ENCODE measurements at places on chromosomes 11 and 22.

DNA sequence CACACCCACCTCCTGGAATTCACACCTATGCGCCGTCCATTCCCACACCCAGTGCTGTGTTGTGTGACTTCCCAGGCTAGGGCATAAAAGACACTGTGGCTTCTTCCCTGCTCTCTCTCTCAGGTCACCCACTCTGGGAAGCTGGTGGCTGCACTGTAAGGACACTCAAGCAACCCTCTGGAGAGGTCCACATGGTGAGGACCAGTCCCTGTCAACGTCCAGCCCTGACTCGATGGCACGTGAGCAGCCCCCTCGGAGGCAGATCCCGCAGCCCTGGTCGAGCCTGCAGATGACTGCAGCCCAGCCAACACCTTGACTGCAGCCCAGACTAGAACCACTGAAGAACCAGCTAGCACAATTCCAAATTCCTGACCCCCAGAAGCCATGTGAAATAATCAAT is 16.2 kb downstream of the CBX7 start:
- DNase-seq = no peak

- DNase-seq = peak; percentile 73
Observed at GRCh38 chr11:110679323-110679975, 32.8 kb downstream of the ARHGAP20 start.

DNA sequence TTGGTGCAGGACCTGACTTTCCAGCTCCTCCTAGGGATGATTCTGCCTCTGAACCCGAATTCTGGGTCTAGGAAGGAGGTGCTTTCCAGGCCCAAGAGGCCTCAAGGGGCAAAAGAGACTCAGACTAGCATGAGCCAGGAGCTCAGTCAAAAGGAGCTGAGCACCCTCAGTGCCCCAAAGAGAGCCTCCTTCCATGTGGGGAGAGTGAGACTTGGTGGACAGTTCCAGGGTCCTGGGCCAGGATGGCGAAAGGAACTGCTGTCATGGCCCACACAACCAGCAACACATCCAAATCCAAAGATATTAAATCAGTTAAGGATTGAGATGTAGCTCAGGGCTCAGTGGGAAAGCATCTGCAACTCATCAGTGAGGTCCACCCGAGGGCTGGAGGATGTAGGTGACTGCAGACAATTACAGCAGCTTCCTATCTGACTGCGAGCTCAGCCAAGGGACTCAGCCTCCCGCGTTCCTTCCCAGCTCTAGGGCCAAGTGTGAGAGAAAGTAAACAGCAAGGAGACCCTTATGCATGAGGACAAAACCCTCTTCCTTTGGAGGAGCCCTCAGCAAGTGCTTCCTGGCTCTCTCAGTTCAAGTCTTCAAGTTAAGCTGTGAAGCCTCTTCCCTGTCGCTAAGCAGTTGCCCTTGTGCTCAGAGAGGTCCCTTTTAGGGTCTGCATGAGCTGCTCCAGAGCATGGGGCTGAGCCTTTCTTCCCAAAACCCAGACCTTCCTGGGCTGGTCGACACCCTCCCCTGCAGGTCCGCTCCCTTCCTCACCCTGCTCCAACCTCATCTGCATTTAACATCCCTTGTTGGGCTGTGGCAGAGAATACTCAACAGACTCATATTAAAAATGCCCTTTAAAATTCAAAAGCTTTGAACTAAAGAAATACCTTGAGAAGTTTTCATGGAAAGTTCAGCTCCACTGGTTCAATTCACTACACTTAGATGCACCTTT is 35.8 kb downstream of the C11orf58 start:
- no peak for DNase-seq

DNA sequence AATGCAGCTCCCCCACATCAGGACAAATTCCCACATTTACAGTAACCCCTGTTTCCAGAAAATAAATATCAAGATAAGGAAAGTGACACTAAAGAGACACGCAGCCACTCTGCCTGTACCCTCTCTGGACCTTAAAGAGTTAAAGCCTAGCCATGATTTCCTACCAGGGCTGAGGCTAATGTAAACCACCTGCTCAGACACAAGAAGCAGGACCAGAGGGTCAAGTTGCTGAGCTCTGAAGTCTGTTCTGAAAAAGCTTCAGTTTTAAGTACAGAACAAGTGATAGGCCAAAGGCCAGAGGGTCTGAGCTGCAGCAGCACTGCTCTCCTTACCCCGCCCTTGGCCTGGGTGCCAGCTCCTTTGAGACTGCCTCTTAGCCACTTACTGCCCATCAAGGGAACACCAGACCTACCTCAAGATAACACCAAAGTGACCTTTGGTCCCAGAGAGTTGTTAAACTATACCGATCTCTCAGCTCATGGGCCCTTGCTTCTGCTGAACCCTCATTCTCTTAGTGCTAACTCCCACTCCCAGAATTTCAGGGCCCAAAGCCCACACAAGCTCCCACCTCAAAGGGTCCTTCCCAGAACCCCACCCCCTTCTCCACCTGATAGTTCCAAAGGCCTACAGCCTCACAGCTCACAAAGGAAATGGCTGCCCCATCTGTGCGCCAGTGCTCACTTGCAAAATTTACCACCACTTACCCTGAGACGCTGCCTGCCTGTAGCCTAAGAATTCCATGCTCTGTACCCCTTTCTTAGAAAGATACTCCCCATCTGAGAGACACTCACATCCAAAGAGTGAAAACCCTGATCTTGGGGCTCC is 40.5 kb downstream of the IL18BP start:
- peak; percentile 23 for DNase-seq

- DNase-seq = no peak
Observed at GRCh38 chr11:126182787-126183445, 28.5 kb downstream of the RPUSD4 start.

GRCh38 chr11:47400768-47401279 is 7.6 kb upstream of the SLC39A13 start:
- DNase-seq = no peak

GRCh38 chr22:30077279-30077880 is 2.9 kb upstream of the HORMAD2 start:
- DNase-seq = no peak

DNA sequence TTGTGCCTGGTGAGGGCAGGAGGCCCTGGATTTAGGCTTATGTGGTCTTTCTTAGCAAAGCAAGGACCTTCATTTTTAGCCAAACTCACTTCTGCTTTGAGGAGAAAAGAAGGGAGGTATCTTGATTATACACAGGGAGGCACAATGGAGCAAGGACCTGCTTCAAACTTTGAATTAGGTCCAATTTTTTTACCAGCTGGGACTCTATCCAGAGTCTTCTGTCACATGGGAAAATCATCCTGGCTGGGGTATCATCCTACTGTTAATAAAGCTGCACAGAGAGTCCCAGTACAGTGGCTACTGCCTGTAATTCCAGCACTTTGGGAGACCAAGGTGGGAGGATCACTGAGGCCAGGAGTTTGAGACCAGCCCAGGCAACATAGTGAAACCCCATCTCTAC is 87.8 kb downstream of the CWC15 start:
- DNase-seq = no peak

GRCh38 chr11:108817976-108818375 is 153.1 kb downstream of the DDX10 start:
- DNase-seq = no peak

- DNase-seq = peak; percentile 66
Observed at GRCh38 chr11:57800444-57801182, 39.0 kb downstream of the CTNND1 start.

GRCh38 chr11:69138265-69138664 is 17.5 kb upstream of the SMIM38 start:
- peak; percentile 37 for DNase-seq

DNA sequence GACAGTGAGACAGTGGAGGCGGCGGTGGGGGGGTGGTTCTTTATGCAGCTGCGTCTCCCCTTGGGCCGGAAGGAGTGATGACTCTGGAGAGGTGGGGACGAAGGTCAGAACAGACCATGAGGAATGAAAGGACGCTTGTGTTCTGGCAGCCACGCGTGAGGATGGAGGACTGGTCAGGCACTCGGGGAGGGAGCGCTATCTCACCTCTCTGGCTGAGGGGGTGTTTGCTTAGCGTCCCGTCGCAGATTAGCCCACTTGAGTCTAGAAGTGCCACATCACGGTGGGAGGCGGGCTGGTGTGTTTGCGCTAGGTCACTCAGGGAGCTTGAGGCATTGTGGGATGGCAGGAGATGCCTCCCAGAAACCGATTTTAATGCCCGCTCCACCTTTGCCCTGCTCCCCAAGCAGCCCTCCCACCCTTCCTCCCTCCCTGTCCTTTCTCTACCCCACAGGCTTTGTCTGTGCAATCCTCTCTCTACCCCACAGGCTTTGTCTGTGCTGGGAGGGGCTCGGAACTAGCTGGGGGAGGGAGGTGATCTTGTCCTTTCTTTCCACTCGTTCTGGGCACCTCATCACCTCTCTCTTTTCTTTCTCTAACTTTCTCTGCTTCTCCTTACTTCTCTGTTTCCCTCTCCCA is 97.8 kb downstream of the PKNOX2 start:
- DNase-seq = no peak

GRCh38 chr11:116540645-116541304 is 232.0 kb downstream of the BUD13 start:
- DNase-seq = no peak

DNA sequence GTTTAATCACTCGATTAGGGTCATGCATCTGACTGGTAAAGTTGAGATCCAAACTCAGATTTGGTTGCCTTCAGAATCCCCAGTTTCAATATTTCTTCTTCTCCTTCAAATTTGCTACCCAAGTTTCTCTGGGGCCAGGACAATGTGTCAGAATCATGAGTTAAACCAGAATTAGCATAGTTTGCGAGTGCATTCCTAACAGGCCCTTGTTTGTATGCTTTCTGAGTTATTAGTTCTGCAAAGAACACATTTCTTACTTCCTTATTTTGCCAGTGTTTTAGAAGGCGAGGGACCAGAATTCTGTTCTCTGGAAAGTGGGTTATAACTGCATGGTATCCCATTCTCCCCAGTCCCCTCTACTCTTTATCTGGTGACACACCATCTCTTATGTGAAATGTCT is 112.0 kb downstream of the ARL14EP start:
- DNase-seq = no peak

DNA sequence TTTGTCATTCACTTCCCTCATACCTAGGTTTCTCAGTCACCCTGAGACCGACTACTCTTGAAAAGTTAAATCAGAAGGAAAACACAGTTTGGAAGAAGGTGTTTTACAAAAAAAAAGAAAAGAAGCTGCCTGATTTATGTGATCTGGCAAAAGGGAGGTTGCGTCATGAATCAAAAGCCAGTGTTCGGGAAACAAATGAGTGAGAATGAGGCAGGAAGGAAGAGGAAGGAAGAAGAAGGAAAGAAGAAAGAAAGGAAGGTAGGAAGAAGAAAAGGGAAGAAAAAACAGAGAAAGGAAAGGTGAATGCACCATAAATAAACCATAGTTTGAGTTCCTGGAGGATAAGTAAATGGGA is 314.6 kb downstream of the BLID start:
- DNase-seq = peak; percentile 36

- no peak for DNase-seq
Observed at GRCh38 chr22:39150848-39151215, 1.6 kb downstream of the CBX7 start.

DNA sequence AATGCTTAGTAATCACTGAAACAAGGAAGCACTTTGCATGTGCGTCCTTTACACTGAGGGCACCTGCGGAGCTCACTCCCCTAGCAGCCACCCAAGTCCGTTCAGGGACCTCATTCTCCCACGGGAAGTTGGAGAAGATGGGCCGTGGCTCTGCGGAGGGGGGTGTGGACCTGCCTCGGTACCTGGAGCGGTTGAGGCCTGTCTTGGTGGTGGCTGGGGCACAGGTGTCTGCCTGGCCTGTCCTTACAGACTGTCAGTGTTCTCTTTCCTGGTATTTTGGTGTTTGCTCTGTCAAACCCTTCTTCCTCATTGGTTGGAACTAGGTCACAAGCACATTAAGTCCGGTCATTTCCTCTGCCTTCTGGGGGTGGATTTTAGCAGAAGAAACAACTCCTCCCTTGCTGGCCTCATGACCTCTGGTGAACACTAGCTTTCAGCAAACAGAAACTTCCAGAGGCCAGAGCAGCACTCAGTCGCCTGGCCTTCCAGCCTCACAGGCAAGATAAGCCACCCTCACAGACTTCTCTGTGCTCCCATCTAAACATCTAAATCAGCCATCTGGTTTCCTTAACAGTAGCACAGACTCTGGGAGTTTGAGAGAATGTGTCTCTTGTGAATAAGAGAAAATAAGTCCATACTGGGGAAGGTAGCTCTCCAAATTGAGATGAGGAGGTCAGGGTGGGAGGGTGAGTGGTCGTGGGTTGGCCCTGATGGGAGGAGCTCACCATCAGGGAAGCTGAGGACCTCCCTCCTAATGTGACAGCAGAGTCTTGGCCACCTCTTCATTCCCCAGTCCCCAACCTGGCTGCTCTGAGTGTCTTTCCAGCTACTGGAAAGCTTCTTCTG is 8.6 kb downstream of the SNAP29 start:
- no peak for DNase-seq

GRCh38 chr11:77497368-77497767 is 23.5 kb upstream of the PAK1 start:
- DNase-seq = peak; percentile 18

DNA sequence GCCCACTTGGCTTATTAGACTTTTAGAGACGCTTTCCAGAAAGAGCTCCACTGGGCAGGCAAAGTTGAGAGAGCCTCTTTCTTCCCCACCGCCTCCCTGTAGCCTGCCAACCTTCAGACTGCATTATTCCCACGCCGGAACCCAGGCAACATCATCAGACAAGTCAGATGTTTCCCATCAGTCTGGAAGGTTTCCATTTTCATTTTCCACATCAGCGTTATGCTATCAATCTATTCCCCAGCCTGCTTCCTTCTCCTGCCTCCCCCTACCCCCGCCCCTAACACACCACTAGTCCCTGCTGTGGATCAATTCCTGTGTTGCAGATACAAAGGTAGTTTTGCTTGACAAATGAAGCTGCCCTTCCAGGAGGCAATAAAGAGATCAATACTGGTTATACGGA is 184.8 kb downstream of the DSCAML1 start:
- DNase-seq = no peak

DNA sequence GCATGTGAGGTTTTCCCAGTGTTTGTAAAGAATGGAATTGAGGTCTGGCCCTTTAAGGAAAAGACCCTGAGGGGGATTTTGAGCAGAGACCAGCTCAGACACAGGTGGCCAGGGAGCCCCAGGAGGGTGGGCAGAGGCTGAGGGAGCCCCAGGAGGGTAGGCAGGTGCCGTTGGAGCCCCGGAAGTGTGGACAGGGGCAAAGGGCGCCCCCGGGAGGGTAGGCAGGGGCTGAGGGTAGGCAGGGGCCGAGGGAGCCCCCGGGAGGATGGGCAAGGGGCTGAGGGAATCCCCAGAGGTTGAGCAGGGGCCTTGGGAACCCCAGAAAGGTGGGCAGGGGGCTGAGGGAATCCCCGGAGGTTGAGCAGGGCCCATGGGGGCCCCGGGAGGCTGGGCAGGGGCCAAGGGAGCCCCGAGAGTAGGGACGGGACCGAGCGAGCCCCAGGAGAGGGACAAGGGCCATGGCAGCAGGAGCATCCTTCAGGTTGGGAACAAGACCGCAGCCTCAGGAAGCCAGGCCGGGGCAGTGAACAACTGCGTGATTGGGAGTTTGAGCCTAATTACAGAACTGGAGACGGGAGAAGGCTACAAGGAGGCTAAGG is 292.0 kb downstream of the BRD1 start:
- DNase-seq = no peak

GRCh38 chr11:1852877-1853276 is at the start of gene LSP1:
TSS of gene LSP1 (plus strand) at chr11:1853084. CDS start at chr11:1853145, 61 bp downstream.
- no peak for DNase-seq

Data from fibroblast of skin of right biceps (primary cell).